ENCODE measurements at places on chromosomes 3 and 15.

DNA sequence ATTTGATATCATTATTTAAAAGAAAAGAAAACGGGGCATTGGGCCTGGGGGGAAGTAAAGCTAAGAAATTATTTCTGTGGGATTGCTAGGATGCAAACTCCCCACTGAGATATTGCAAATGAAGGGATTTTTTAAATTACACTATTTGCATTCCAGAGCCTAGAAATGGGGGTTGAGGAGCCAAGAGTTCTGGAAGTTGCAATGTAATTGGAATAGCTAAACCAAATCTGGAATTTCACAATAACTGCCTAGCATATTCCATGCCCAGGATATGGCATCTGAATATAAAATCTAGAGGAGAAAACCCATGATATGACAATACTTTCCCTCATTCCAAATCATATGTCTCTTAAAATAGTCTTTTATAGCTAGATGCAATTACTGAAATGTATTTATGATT lies 93.0 kb downstream of the CADM2 start:
- H3K4me1 ChIP-seq: no peaks in the 10 kb centered on the region
- H3K27ac ChIP-seq: no peak overlapping the region
- DNase-seq: no peak
- no peaks in the 10 kb centered on the region for H3K27me3 ChIP-seq
- H3K36me3 ChIP-seq: peaks cover 12% of the 10 kb centered on the region

DNA sequence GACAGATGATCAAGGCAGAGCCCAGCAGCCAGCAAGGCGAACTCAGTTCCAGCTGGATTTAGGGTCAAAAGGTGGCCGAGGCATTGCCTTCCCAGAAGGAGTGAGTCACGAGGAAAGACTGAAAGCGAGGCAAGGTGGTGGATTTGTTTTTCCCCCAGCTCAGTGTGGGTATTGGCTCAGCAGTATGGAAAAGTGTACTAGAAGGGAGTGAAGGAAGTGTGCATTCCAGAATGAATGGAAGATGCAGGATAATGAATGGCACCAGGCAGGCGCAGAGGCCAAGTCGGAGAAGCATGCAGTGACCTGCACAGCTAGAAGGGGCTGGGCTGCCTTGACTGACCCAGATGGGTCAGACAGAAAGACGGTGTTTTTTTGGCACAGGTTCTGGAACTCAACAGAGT lies 46.3 kb downstream of the FOXP1 start:
- no peak overlapping the region for H3K4me3 ChIP-seq
- no peaks in the 10 kb centered on the region for H3K36me3 ChIP-seq
- H3K4me1 ChIP-seq: peaks cover 6% of the 10 kb centered on the region
- no peak for DNase-seq

DNA sequence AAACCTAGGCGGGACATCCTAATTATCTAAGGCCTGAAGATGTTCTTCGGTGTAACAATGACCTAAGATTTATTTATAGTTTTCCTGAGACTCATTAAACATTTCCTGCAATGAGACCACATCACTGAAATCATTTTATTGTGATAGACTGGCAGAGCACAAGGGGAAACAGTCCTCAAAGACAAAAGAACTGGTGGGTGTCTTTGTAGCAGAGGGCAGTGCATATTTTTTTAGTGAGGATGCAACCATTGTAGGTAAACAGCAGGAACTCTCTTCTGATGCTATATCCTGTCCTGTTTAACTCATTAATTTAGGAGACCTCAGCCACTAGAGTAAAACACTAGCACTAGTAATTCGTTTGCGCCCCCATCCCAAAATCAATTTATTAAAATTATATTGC lies 100.0 kb downstream of the MAGI1 start:
- no peaks in the 10 kb centered on the region for H3K36me3 ChIP-seq
- no peak for DNase-seq
- no peaks in the 10 kb centered on the region for H3K4me1 ChIP-seq
- no peaks in the 10 kb centered on the region for H3K27me3 ChIP-seq
- H3K27ac ChIP-seq: no peak overlapping the region

DNA sequence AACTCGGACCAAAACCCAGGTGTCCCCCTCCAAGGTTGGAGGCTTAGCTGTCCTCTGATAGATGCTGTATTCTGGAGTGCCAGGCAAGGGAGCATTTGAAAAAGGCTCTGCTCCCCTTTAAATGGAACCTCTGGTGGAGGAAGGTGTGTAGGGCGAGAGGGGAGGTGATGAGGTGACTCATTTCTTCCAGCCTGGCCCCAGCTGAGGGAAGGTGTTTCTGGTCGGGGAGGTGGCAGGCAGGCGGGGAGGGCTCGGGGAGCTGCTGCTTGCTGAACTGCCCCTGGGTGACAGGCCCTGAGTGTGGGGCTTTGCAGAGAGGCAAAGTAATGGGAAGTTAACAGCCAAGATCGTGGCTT lies 18.8 kb downstream of the PSTPIP1 start:
- no peaks in the 10 kb centered on the region for H3K36me3 ChIP-seq
- H3K27me3 ChIP-seq: no peaks in the 10 kb centered on the region
- H3K4me1 ChIP-seq: peaks cover 72% of the 10 kb centered on the region
- peak; percentile 88 for DNase-seq
- H3K27ac ChIP-seq: peak overlapping the region; percentile 82

GRCh38 chr3:194740859-194741491 lies 55.3 kb downstream of the FAM43A start:
- H3K27ac ChIP-seq: no peak overlapping the region
- H3K4me1 ChIP-seq: peaks cover 8% of the 10 kb centered on the region
- H3K27me3 ChIP-seq: peaks cover 4% of the 10 kb centered on the region
- no peaks in the 10 kb centered on the region for H3K36me3 ChIP-seq
- no peak for DNase-seq
- H3K4me3 ChIP-seq: no peak overlapping the region

DNA sequence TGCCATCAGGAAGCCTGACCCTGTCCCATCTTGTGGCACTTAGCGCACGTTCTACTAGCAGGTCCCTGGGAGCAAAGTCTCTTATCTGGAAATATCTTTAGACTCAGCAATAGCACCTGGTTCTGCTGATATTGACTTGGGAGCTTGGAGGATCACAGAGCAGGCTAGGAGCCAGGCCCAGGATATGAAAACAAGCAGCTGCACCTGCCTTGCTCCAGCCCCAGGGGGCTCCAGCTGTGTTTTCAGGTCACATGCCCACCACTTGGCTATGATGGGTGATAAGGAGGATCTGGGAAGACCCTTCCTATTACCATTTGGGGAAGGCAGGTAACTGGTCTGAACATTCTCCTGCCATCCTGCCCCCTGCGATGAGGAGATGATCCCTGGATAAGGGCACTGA lies 87.8 kb downstream of the C3orf70 start:
- no peak overlapping the region for H3K4me3 ChIP-seq
- H3K27me3 ChIP-seq: no peaks in the 10 kb centered on the region
- no peaks in the 10 kb centered on the region for H3K4me1 ChIP-seq
- DNase-seq: peak; percentile 29

- H3K27me3 ChIP-seq: no peaks in the 10 kb centered on the region
- no peak for DNase-seq
- H3K27ac ChIP-seq: no peak overlapping the region
- peaks cover 13% of the 10 kb centered on the region for H3K4me1 ChIP-seq
- H3K36me3 ChIP-seq: peaks cover 12% of the 10 kb centered on the region
- no peak overlapping the region for H3K4me3 ChIP-seq
Observed at GRCh38 chr3:15722877-15723623, 74.7 kb downstream of the ANKRD28 start.

GRCh38 chr3:98705212-98705611 lies 57.9 kb upstream of the ST3GAL6 start:
- no peak overlapping the region for H3K4me3 ChIP-seq
- no peaks in the 10 kb centered on the region for H3K4me1 ChIP-seq
- no peaks in the 10 kb centered on the region for H3K36me3 ChIP-seq
- DNase-seq: no peak
- H3K27ac ChIP-seq: no peak overlapping the region
- H3K27me3 ChIP-seq: no peaks in the 10 kb centered on the region

DNA sequence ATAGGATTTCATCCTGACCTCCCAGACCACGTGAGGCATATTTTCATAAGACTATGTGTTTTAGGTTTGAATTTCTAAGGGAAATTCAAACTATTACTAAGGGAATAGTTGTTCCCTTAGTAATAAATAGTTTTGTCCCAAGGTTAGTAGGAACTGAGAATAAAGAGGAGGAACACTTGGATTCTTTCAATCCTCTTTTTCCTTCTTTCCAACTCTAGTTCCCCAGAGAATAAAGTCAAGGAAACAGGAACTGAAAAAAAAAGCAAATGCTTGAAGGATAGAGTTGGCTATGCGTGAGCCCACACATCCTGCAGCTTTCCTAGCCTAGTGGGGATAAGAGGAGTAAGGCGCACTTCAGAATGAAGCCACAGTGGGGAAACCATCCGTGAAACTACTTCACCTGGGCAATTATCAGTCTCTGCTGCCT lies 312.1 kb upstream of the TGFBR2 start:
- H3K4me1 ChIP-seq: peaks cover 13% of the 10 kb centered on the region
- no peak for DNase-seq
- H3K27me3 ChIP-seq: no peaks in the 10 kb centered on the region
- no peak overlapping the region for H3K4me3 ChIP-seq

GRCh38 chr3:122676759-122677158 lies 3.9 kb upstream of the PARP14 start:
- no peaks in the 10 kb centered on the region for H3K27me3 ChIP-seq
- peaks cover 7% of the 10 kb centered on the region for H3K36me3 ChIP-seq
- H3K4me1 ChIP-seq: peaks cover 31% of the 10 kb centered on the region
- no peak for DNase-seq

- H3K36me3 ChIP-seq: peaks cover 7% of the 10 kb centered on the region
- H3K4me1 ChIP-seq: peaks cover 6% of the 10 kb centered on the region
- no peak for DNase-seq
Observed at GRCh38 chr3:190119461-190120268, 1.0 kb downstream of the P3H2 start.

DNA sequence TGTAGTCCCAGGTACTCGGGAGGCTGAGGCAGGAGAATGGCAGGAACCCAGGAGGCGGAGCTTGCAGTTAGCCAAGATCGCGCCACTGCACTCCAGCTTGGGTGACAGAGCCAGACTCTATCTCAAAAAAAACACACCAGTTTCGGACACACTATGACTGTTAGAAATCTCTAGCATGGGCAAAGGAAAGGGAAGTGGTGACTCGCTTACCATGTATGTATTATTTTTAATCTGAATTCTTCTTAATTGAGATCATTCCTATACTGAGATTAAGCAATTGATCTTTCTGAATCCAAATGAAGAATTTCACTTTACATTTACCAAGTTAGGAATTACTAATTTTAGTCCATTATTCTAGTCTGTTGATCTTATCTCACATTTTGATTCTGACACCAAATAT lies 459.2 kb upstream of the ALCAM start:
- no peak overlapping the region for H3K27ac ChIP-seq
- no peaks in the 10 kb centered on the region for H3K36me3 ChIP-seq
- H3K27me3 ChIP-seq: no peaks in the 10 kb centered on the region
- no peak for DNase-seq
- H3K4me3 ChIP-seq: no peak overlapping the region
- no peaks in the 10 kb centered on the region for H3K4me1 ChIP-seq

DNA sequence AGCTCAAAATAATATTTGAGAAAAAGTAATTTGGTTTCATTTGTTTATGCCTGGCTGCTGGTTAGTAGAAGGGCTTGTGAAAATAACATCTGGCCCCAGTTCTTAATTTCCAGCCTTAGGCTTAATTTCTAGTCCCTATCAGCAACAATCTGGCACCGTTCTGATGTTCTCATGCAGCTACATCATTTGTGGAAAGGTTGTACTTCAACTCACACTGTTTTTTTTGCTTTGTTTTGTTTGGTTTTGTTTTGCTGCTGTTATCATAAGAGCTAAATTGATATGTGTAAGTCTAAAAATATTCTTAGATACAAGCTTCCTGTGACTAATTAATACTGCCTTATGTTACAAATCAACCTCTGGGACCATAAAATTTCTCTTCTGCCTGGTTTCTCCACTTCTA lies 8.9 kb downstream of the CPA3 start:
- no peak overlapping the region for H3K4me3 ChIP-seq
- DNase-seq: no peak
- no peaks in the 10 kb centered on the region for H3K4me1 ChIP-seq
- no peak overlapping the region for H3K27ac ChIP-seq

DNA sequence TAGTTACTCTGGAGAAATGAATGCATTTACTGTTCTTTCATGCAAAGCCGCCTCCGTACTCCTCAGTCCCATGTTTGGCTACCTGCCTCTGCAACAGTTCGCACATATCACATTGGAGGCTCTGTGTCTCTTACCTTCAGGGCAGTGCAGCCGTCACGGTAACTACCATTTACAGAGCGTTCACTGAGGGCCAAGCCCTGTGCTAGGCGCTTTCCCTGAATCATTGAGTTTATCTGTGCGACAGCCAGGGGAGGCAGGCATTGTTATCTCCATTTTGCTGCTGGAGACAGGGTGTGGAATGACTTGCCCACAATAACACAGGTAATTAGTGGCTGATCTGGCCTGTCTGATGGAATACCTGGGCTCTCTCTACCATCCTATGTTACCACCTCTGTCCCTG lies 115.0 kb downstream of the THSD4 start:
- no peak for DNase-seq
- no peaks in the 10 kb centered on the region for H3K36me3 ChIP-seq
- H3K27ac ChIP-seq: no peak overlapping the region
- no peak overlapping the region for H3K4me3 ChIP-seq

DNA sequence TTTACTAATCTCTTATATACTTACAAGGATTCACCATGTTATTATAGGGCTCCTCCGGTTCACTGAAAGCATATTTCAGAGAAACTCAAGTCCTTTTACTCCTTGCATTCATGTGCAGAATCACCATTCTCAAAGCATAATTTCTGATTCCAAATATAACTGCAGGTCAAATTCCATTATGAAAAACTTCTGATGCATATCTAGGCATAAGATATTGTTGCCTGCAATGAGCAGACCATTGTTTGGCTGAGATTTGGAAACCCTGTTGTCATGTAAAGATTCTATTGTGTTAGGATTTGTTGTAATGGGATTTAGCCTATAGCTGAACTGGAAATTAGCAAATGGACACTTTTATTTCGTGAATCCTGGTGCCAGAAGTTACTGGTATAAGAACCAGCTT lies 69.5 kb upstream of the PRICKLE2 start:
- no peaks in the 10 kb centered on the region for H3K27me3 ChIP-seq
- no peak overlapping the region for H3K4me3 ChIP-seq
- no peaks in the 10 kb centered on the region for H3K4me1 ChIP-seq
- peaks cover 5% of the 10 kb centered on the region for H3K36me3 ChIP-seq

Measured in natural killer cell treated with Interleukin-12 subunit alpha and Interleukin-12 subunit beta and Interleukin-15 and Interleukin-18, amount 100 ng/mL, for 72 hours (primary cell).